ENCODE measurements at places on chromosomes 12 and 14.

- no peak for DNase-seq
These were observed 82.2 kb downstream of the ADCK1 start for GRCh38 chr14:77882098-77882497.

- DNase-seq: no peak
These were observed 17.7 kb upstream of the CD27 start for GRCh38 chr12:6426882-6427671.

DNA sequence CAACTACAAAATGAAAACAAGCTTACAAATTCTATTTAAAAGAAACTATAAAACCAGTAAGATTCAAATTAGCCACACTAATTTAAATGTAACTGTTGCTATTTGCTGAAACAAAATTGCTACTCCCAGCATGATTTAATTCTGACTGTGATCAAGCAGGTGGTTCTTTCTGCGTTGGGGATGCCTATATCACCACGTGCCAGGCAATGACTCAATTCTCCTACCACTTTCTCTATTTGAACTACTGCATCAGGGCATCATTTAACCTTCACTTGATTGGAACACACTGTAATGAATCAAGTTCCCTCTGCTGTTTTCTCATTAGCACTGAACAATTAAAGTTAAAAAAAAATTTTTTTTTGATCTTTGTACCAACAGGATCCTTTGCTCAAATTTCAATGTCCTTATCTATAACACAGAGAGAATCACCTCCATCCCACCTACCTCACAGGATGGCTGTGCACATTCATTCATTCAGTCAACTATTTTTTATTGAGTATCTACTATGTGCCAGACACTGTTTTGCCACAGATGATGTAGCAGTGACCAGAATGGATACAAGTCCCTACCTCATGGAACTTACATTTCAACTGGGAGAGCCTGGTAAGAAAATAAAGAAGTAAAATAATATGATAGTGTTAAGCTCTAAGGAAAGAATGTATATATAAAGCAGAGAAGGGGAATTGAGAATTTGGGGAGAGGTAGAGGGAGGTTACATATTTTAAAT is 8.0 kb upstream of the ACTN1 start:
- DNase-seq: no peak

GRCh38 chr14:74549588-74549987 is 56.0 kb downstream of the ISCA2 start:
- DNase-seq: no peak

- no peak for DNase-seq
These were observed 23.6 kb downstream of the KRT80 start for GRCh38 chr12:52168019-52168717.

DNA sequence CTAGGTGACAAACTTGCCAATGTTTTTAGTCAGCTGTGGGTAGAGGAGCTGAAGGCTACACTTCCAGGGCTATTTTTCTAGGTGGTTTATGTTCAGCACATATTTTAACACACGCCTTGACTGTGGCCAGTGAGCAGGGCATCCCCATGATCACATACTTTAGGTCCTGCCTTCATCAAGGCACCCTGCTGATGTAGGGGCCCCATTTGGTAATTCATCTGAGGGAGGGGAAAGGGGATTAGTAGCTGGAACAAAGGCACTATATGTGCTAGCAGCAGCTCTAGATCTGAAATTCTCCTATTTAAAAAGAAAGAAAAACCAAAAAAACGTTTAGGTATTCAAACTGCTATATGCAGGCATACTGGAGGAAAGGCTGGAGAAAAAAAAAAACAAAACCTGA is 14.5 kb downstream of the EGLN3 start:
- DNase-seq: no peak

DNA sequence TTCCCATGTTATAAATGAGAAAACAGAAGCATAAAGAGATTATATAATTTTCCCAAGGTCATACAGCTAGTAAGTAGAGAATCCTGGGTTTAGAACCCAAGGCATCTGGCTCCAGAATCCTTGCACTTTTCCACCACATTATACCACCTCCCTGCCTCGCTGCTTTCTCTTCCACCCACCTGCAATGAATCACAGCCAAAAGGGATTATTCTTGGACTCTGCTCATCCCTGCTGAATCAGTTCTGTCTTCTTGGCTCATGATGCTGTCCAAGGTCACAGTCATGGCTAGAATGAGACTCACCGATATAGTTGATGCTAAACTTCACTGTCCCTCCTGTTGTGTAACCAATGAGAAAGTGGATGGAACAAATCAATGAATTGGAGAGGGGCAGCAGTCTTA is 356.6 kb downstream of the FUT8 start:
- no peak for DNase-seq

DNA sequence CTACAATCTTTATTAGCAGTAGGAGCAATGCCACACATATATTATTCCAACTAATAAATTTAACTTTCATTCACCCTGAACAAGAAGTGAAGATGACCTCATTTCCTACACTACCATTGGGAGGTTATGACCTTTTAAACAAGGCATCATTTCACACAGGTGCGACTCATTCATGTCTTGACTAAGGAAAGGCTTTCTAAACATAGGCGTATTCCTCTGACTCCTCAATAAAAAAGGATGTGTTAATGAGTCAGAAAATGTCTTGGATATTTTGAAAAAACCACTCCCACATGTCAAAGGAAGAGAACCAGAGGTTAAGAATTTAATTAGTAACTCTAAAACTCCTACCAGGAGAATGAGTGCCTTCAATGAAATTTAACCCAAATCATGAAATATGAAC is 115.2 kb downstream of the PRICKLE1 start:
- no peak for DNase-seq

DNA sequence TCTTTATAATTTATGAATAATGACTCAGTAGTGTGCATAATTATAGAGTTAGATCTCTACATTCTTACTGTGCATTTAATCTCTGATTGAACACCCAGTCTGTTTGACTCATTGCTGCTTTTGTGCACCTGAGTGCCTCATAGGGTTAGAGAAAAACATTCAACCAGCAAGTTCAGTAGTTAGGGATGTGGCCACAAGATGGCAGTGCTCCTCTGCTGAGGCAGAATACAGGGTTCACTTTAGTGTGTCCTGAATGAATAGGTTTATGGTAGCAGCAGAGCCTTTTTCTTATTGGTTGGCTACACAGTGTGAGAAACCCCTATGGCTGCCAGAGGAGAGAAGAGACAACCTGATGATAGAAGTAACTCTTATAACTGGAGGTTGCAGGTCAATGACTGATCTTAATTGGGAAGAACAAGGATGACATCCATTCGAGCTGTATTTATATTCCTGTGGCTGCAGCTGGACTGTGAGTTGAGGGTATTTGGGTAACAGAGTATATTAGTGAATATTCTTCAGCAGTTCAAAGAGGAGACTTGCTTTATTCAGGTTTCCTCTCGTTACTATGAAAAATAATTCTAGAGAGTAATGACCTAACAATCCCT is 194.9 kb upstream of the OR4E1 start:
- DNase-seq: no peak

DNA sequence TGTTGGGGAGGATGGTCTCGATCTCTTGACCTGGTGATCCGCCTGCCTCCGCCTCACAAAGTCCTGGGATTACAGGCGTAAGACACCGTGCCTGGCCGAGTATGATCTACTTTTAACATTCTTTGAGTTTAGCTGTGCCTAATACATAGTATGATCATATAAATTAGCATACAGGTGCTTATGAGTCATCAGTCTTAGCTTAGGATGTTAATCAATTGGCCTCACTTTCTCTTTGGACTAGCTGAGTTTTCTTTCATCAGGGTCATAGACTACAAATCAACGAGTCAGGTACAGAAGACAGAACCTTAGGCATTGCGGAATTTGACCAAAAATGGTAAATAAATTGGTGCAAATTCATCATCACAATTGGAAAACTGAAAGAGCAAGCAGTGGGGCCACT is 2.2 kb downstream of the SLC25A21 start:
- no peak for DNase-seq

GRCh38 chr12:11663130-11663529 is 13.7 kb downstream of the ETV6 start:
- DNase-seq: no peak

GRCh38 chr12:99059824-99060511 is 414.9 kb downstream of the APAF1 start:
- no peak for DNase-seq

DNA sequence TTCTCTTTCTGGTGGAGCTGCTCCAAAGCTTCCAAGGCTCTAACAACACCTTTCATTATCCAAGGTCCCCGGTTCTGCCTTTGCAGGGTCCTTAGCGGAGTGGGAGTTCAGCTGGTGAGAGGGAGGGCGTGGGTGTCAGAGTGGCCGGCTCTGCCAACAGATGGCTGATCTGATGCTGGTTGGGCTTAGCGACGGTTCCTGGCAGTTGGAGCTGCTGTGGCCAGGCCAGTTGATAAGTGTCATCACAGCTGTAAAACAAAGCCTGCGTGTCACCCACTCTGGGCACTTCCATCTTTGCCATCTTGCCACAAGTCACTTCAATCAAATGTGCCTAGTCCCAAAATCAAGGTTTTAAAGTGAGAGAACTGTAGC is 36.3 kb downstream of the RIN3 start:
- peak; percentile 35 for DNase-seq

DNA sequence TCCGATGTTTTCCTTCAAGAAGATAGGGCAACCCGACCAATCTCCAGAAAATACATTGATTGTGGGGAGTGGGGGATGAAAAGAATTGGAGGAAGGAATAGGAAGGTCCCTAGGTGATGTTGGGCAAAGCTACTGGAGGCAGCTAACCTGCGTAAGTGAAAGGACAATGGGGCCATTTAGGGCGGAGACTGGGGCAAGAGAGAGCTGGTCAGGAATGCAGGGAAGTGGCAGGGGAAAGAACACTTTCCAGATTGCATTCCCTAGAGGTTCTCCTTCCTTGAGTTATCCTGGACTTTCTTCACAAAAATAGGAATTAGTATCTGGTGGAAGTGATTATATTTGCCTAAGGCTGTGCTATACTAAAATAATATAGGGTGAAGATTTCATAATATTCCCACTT is 151.8 kb upstream of the HMGA2 start:
- DNase-seq: no peak

- DNase-seq: no peak
These were observed 114.5 kb downstream of the DACT1 start for GRCh38 chr14:58752289-58752688.

DNA sequence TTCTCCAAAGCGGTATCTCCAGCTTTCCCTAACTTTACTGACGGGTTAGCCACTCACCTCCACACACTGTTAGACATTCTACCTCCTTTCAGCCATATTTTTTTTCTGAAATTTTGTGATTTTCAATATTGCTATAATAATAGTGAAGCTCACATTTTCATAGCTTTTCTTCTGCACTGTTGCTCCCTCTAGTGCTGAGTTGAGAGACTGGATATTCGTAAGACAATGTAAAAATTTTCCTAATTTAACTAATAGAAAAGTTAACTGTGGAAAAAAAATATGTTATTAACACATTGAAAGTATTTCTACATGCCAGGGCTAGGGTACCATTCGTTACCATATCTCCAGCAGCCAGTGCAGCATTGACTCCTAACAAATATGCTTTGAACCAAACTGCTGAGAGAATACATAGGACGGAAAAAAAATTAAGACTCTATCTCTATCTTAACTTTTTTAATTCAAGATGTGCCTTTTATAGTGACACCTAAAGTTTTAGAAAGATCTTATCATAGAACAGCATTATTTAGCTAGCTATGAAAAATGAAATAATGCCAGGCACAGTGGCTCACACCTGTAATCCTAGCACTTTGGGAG is 48.7 kb upstream of the ABCC9 start:
- DNase-seq: no peak

DNA sequence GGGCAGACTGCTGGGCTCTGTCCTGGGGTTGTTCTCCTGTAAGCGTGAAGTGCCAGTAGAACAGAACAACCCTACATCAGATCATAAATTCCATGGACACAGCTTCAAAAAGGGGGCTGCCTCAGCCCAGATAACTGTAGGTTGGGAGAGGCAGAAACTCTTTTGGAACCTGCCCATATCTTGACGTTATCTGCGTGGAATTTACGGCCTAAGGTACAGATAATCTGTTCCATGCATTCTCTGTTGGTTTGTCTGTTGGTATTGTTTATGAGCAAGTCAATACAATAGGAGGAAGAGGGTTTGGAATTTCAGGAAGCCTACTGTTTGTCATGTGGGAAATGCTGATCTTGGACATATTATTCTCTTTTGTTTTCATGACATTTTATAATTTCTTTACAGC is 36.7 kb downstream of the SLC25A47 start:
- no peak for DNase-seq

DNA sequence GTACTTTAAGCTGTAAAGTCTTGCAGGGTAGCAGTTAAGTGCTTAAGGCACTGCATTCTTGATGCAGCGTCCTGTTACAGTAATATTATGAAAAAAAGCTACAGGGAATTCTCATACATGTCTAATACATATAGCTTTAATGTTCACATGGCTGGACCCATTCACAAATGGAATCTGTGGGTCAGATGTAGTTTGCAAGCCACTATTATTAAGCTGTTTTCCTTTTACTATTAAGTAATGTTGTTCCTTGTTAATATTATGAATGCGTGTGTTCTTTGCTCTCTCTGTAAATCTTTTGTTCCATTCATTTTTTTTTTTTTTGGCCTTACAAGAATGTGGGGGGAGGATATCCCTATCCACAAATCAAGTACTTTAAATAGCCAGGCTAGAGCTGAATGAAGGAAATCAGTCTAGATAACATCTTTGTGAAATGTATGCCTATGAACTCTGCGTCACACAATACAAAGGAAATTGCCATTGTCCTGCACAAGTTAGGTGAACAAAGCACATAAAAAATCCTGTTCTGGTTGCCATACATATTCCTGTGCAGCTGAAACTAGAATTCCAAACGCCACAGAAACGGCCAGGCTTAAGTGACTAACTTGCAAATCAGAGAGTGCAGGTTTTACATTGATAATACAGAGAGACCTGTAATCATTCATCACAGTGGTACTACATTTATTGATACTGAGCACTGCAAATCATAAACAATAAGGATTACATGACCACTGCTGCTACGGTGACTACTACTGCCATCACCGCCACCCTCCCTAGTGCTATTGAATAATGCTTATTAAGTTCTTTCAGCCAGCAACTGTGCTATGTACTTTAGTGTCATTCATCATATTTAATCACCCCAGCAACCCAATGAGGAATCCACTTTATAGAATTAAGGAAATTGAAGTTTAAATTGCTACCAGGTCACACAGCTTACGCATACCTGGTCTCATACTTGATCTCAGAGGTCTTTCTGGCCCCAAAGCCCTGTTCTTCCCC is 111.9 kb downstream of the HMGA2 start:
- DNase-seq: no peak

GRCh38 chr12:117053050-117053400 is 46.2 kb downstream of the TESC start:
- DNase-seq: no peak

DNA sequence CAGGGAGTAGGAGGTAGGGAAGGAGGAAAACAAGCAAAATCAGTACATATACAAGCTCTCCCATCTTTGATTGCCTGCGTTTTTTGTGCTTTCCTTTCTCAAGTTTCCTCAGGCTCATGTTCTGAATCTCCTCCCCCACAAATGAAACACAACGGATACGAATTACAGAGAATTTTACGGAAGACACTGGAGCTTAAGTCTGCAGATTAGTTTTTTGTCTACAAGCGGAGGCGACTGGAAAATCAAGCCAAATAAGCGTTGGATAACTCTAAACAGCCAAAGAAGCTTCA is 612 bp downstream of the WBP11 start:
- DNase-seq: no peak

Measured in GF-D8 (cell line).